ENCODE measurements at places on chromosomes 5 and 9. TPM values are rescaled to one million over a fixed set of nuclear protein-coding genes. Genes with fewer than 3 reads are reported as not detected.

GNA14 gene
- not detected for total RNA-seq

PCDHGA3 gene
- 0.51 TPM for total RNA-seq

GRCh38 chr5:133675376-133676154 lies 63.2 kb upstream of the FSTL4 start:
- no peak for DNase-seq

DNA sequence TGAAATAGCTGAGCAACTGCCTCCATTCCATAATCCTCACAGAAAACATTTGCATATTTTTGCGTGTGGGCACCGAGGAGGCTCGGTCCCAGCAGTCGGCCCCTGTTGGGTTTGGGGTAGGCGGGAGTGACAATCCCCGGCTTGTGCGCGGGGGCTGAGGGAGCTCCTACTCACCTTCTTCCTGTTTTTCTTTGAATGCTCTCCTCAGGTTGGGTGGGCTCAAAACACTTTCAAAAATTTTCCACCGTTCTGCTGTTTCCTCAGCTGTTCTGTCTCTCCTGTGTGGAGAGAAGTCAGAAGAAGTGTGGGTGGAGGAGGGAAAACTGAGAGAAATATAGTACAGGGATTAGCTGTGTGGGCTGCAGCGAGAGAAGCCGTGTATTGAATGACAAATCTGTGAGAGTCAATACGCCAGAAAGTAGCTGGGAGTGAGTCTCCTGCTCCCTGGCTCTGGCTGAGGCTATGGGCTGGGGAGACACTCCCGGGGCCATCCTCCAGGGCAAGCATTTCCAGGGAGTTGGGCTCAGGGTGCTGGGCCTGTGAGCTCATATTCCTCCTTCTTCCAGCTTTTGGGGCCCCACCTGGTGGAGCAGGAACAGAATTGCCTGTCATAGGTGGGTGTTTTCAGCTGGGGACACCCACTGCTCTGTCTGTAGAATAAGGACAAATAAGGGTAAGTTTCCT lies 84.7 kb downstream of the CMYA5 start:
- no peak for DNase-seq

DNA sequence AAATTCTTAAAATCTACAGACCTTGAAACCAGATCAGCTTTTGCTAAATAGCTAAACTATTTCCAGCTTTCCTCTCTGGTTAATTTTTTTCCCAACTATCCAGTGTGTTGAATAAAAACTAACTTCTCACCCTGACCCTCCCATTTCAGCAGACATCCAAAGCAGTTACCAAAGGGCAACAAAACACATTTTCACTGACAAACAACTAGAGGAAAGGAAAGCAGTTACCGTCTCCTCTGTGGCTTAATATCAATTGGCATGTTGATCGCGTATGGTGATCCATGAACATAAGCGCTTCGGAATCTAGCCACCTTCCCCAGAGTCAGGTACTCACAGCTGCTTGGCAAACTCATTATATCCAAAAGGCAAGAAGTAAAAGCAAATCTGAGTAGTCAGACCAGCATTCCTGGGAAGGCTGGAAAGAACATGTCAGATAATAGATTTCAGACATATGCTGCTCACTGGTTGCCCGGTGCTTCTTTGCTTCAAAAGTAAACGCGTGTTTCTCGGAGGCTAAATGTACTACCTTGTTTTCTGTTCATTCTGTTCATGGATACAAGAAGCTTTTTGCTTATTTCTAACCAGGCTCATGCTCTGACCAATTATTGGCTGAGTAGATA lies 463.4 kb downstream of the PDE4D start:
- no peak for DNase-seq

DNA sequence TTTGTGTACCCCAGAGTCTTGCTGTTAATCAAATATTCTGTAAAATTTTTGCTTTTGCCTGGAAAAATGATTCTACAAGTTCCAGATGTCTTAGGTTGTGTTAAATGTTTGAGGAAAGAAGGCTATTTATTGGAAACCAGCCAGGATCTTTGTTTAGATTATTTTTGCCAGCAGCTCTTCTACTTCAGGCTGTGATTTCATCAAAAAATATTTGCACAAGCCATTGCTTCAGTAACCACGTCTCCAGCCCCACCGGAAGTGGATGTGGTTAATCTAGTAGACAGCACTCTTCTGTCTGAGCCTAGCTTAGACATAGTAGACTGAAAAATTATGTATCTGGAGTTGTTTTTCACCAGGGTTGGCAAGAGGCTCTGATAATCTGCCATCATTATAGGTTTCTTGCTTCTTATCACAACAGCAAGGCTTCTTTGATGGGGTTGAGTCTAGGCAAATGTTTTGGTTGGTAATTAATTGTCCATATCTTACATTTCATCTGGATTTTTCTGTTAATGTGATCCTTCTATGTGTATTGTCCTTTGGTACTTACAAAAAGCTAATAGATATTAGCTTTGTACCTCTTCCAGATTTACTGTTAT lies 17.1 kb downstream of the KCTD16 start:
- peak; percentile 24 for DNase-seq

DNA sequence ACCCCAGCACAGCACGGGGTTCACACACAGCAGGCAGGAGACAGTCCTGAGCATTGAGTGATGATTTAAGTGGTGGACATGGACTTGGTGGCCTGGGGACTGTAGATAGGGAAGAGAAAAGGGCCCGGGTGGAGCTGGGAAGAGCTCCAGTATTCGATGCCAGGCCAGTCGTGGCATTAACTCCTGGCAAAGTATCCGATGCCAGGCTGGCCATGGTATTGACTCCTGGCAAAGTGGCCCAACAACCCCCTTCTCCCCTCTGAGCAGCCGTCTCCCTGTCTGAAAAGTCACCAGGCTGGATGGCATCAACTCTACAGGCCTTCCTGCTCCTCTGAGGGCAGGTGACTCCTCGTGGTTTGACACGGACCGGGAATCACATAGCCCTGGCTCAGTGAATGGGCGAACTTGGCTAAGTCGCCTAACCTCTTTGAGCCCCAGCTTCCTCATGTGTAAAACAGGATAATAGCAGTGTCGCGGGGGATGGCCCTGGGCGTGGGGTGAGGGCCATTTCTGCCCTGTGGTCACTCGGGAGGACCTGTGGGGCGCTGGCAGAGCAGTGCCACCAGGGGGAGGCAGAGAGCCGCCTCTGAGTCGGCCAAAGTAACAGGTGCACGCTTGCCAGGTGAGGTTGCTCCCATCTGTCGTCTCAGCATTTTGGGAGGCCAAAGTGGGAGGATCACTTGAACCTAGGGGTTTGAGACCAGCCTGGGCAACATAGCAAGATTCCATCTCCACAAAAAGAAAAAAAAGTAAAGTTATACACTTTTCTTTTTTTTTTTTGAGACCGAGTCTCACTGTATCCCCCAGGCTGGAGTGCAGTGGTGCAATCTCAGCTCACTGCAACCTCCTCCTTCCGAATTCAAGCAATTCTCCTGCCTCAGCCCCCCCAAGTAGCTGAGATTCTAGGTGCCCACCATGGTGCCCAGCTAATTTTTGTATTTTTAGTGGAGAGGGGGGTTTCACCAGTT lies 5.7 kb upstream of the SEC16A start:
- peak; percentile 74 for DNase-seq

GRCh38 chr5:176381423-176381822 lies 7.0 kb downstream of the NOP16 start:
- no peak for DNase-seq

GRCh38 chr5:59171131-59171530 lies 588.3 kb downstream of the RAB3C start:
- no peak for DNase-seq

- no peak for DNase-seq
Measured at GRCh38 chr5:131530706-131531331, 104.2 kb downstream of the RAPGEF6 start.

Data from activated B cell treated with CpG ODN at 0.5 μM for 24 hours (primary cell).